ENCODE measurements at places on chromosomes 4 and X.

- DNase-seq = no peak
These were observed 13.6 kb downstream of the DHX15 start for GRCh38 chr4:24570574-24571236.

DNA sequence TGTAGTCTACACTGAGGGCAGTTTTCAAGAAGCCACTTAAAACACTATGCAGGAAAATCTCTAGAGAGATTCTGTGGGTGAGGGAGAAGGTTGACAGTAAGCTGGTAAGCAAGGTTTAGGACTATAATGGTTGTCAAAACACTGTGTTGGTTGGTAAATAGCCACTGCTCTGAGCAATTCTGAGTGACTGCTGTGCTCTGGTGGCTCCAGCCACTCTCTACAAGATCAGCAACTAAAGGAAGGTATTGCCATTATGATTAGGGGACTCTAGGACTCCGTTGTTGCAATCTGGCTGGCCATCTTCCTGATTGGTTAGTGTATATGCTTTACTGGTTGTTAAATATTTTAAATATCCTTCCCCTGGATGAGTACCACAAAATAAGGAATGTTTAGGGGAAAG lies 5.5 kb upstream of the FAM47E start:
- DNase-seq = no peak

GRCh38 chr4:17195461-17196275 lies 297.2 kb upstream of the LDB2 start:
- DNase-seq = no peak

DNA sequence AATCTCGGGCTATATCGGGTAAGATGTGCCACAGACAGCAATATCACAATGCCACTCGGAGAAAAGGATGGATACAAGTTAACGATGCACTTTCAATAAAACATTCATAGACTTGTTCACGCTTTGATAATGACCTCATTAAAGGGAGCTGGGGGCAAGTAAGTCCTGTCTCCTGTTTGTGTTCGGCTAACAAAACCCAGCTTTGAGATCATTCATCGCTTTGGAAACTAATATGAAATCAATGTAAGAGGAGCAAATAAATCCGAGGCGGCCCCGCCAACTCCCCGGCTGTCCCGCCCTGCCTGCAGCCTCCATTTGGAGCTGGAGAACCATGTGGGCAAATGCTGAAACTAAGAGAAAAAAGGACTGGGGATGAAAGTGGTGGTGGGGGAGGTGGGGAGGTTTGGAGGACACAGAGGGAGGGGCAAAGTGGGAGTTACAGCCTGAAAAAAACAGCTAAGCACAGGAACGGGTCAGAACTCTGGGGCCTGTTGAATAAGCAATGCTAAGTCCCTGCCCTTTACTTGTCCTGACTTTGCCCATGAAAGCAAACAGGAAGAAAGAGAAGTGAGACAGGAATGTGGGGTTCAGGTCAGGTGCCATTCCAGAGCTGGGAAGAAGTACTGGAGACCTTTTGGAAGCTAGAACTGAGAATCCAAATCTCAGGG lies 3.5 kb upstream of the GSX2 start:
- DNase-seq = no peak

GRCh38 chr4:152660526-152660925 lies 19.3 kb downstream of the TMEM154 start:
- no peak for DNase-seq

DNA sequence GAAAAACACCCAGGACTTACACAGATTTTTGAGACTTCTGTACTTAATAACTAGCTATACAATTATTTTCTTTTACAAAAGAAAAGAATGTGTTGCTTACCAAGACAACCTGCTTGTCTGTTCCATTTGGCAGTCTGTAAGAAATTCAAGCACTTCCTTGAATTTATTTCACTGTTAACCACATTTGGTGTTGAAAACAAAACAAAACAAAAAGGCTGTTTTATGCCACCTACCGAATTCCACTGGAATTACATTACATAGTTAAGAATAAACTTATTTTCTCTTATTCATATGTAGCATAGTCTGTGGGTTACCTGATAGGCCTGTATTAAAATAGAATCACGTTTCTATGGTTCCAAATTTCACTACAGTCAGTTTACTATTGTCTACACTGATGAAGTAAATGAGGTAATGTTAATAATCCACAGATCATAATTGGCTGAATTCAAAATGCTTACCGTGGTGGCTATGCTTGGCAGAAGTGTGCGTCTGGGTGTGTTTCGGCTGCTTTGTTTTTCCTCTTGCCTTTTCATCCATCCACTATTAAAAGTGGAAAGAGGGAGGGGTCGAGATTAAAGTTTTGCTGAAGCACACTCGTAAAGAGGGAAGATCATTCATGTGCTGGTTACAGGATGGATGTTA lies at the start of gene TLR1:
Gene TLR1 (minus strand): TSS at position 138 of the 642 bp plus-strand sequence. CDS start 5,960 bp downstream, outside the sequence.
- DNase-seq = peak; percentile 24

- DNase-seq = peak; percentile 18
These were observed 5.1 kb downstream of the PHEX start for GRCh38 chrX:22037225-22037624.

- DNase-seq = no peak
These were observed 47.5 kb downstream of the RAPGEF2 start for GRCh38 chr4:159150396-159150795.

DNA sequence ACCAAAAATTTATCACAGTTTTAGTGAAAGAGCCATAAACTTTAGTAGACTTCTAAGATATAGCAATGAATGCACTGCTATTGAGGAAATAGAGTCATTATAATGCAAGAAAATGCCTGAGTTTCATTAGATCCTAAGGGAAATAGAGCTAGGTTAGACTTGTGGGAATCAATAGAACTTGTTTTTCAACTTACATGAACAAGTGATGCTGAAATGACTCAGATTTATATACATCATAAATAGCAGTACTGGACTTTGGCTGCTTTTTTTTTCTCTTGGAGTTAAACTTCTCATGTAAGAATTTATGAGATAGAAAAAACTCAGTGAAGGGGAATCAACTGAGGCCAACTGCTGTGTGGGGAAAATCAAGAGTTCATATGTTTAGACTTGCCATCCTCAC lies 216.5 kb upstream of the AADAT start:
- no peak for DNase-seq

- DNase-seq = peak; percentile 91
These were observed at the start of gene MANBA for GRCh38 chr4:102760645-102761295. TSS of gene MANBA (minus strand) at chr4:102760968. CDS start at chr4:102760894, 74 bp downstream.

DNA sequence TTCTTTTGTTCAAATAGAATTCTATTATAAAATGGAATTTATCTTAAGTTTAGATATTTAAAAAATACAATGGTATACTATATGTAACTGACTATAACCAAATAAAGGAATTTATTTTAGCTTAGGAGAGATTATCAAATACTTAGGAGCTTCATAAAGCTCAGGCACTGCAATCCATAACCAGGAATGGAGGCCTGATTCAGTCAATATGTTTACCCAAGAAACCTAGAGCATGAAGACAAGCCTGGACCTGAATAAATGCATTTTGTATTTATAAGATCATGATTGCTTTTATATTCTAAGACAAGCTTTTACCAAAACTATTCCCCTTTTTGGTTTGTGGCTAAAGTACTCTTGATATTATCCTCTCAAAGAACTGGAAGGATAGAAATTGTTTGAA lies 742.6 kb downstream of the FAT4 start:
- DNase-seq = no peak

GRCh38 chr4:100870940-100871772 lies 353.3 kb upstream of the EMCN start:
- no peak for DNase-seq

DNA sequence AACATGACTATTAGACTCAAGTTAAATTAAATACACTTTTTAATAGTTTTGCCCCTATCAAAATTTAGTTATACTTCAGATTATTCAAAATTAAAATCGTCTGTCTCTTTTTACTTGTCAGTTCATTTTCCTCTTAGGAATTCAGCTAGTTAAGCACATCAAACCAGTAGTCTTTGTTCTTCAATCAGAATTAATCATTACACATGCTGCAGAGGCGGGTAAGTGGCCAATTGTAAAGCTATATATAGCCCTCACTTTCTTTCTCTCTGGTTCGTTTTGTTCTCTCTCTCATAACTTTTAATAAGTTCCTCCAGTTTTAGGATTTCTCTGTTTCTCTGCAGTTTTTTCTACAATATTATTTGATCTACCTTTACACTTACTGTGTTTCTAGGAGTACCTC lies 359.1 kb upstream of the PABPC4L start:
- DNase-seq = no peak

DNA sequence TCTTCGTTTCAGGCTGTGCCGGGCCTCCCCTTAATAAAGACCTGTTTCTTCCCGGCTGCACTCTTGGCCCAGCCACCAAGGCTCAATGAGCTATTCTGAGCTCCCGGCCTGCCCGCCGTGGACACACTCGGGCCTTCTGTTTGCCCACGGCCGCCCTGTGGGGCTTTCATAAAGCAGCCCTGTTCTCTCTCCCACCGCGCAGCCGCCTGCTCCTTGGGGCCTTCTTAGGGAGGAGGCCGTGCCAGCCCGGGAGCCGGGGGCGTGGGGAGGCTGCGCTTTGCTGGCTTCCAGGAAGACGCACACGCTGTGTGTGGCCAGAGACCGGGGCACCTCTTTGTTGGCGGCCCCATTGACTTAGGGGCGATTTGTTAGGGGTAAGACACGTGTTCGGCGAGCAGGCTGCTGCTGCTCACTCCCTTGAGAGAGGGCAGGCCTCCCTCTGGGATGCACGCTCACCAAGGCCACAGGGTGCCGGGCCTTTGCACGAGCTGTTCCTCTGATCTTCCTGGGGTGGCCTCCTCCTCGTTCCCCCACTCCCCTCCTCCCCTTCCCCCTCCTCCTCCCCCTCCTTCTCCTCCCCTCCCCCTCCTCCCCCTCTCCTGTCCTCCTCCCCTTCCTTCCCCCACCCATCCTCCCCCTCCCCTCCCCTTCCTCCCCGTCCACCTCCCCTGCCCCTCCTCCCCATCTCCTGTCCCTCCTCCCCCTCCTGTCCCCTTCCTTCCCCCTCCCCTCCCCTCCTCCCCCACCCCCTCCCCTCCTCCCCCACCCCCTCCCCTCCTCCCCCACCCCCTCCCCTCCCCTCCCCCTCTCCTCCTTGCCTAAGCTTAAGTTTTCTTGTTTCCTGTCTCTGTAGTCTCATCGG lies 11.3 kb downstream of the BLOC1S4 start:
- DNase-seq = no peak

DNA sequence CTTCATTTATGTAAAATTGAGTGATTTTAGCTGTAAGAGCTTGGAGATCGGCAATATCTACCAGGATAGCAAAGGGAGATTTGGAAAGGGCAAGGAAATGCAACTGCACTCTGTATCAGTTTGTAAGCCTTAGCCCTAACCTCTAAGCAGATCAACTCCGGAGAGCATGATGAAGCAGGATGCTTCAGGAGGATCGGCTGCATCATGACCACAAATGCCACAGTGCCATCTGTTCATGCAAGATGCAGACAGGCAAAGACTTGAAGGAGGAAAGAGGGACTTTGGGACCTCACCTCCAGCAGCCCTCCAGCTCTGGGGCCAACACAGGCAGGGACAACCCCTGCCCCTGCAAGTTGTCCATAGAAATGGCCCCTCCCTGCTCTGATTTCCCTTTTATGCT lies 377.6 kb upstream of the GATB start:
- peak; percentile 43 for DNase-seq

GRCh38 chr4:80459918-80460473 lies 124.5 kb downstream of the CFAP299 start:
- no peak for DNase-seq

GRCh38 chr4:77443941-77444340 lies 161.7 kb upstream of the CXCL13 start:
- DNase-seq = no peak

DNA sequence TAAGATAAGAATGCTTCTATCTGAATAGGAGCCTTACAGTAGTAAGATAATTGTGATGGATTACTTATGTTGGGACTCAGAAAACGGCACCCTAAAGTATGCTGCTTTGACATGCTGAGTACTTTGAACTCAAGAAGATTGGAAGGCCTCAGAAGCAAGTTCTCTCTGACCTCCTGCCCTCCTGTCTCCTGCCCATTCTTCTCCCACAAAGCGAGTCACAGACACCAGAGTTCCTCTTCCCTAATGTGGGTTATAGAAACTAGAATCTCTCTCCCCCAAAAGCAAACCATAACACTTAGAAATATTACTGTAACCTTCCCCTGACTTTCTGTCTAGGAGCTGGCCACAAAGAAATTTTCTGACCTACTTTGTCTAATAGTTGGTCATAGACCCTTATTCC lies 76.5 kb downstream of the DDIT4L start:
- no peak for DNase-seq

GRCh38 chr4:168183717-168184571 lies 91.6 kb downstream of the ANXA10 start:
- no peak for DNase-seq

GRCh38 chr4:524196-524595 lies 25.2 kb downstream of the PIGG start:
- no peak for DNase-seq

GRCh38 chrX:39931529-39932282 lies 166.1 kb downstream of the BCOR start:
- no peak for DNase-seq
